ENCODE measurements at places on chromosomes 7 and 10. TPM values are rescaled to one million over a fixed set of nuclear protein-coding genes. Genes with fewer than 3 reads are reported as not detected.

- DNase-seq: no peak
Observed at GRCh38 chr10:15504101-15504840, 133.2 kb upstream of the FAM171A1 start.

OR2A1 gene
- total RNA-seq: not detected

CYP3A4 gene
- total RNA-seq: not detected

GRCh38 chr7:106425017-106425719, 140.4 kb upstream of the NAMPT start:
- DNase-seq: peak; percentile 86

DNA sequence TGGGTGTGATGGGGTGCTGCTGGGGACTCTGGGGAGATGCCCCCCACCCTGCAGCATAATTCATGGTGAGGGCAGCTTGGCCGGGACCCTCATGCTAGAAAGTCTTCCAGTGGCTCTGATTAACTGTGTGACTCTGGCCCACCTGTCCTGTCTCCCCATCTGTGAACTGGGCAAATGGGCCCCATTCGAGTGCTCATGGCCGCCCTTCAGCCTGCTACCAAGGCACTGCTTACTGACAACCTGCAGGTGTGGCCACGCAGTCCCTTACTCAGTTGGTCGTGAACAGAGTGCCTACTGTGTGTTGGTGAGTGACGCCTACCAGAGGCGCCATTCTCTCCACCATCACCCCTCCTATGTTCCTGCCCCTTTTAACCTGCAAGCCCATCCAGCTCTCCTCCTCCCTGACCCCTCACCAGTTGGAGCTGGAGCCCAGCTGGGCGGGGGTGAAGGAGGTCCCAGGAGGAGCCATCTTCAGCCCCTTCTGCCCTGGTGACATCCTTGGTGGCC, 109.4 kb downstream of the ZMIZ1 start:
- DNase-seq: no peak

DNA sequence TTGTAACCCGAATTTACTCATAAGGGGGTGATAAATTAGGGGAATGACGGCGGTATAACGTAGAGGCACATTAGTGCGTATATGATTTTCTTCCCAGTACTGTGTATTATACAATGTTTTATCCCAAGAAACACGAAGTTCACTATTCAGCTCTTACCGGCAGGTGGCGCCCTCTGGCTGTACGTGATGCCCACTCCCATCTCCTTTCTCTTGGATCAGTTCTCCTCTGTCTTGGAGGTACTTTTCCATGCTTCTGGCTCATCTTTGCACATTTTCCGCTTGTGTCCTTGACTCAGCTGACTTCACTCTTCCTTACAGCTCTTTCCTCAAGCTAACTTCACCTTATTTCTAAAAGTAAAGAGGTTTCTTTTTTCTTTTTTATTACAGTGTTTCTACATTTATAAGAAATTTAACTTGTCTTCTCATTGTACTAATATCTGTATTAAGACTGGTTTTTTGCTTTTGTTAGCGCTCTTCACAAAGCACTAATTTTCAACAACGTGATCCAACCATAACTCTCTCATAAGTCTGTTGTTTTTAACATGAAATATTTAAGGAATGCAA, 21.3 kb downstream of the TMEM176B start:
- DNase-seq: peak; percentile 80

- DNase-seq: no peak
Observed at GRCh38 chr7:130112093-130112492, 41.8 kb downstream of the KLHDC10 start.

- DNase-seq: no peak
Observed at GRCh38 chr7:90917539-90917938, 321.4 kb downstream of the CDK14 start.

DNA sequence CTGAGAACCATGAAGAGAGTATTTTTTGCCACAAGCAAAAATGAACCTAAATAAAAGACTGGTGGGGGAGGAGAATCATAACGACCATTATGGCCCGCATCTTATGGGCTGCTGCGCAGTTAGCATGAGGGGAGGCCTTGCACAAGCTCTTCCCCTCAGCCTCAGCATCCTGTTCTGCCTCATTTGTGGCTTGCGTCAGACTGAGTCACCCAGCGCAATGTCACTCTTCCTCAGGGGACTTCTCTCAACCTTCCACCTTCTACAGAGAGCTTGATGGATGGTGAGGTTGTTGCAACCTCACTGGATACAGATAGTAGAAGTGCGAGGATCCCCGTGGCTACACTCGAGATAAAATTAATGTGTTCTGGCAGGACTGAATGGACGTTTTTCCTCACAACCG, 16.8 kb upstream of the GPR15LG start:
- no peak for DNase-seq

CNPY1 gene
- total RNA-seq: not detected

GRCh38 chr10:84329196-84329611, 815 bp downstream of the CCSER2 start:
- peak; percentile 62 for DNase-seq

DNA sequence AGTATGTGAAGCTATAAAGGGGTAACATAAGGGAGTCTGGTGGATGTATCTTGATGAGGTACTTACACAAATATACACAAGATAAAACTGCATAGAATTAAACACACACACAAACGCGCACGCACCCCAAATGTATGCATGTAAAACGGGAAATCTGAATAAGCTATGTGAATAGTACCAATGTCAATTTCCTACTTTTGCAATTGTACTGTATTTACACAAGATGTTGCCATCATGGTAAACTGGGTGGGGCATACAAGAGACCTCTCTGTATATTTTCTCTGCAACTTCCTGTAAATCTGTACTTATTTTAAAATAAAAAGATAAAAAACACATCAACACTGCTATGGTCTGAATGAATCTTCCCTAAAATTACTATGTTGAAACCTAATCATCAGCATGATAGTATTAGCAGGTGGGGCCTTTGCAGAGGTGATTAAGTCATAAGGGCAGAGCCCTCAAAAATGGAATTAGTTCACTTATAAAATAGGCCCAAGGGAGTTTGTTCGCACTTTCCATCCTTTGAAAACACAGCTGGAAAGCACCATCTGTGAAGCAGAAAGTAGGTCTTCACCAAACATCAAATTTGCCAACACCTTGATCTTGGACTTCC, 30.1 kb downstream of the TPK1 start:
- no peak for DNase-seq

DNA sequence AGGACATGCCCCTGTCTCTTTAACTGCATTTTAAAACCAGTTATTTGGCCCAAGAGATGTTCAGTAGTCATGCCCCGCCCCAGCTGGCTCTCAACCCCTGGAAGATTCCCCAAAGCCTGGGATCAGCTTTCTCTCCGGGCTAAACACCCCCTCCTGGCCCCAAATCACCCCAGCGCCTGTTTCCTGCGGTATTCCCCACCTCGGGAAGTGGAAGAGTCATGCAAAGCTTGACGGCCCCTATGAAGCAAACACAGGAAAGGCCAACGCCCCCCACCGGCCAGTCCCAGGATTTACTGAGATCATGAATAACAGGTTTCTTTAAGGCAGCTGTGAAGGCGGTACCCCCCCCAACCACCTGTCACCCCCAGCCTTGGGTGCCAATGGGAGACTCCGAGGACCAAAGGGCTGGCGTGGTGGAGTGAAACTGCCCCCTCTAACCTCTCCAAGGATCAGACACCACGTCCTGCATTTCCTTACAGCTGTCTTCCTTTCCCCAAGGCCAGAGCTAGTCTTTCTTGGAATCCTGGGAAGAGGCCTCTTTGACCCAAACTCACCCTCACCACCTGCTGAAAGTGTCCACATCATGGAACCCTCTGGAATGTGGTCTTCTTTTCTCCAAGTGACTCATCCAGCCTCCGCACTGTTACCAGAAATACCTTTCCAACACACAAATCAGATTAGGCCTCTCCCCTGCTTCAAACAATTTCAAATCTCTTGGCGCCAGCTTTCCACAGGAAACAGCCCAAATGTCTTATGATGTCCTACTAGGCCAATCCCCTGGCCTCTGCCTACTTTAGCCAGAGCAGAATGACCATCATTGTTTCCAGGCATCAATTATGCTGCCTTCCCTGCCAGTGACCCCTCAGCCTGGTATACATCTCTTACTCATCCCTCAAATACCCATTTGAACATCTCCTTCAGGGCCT, 301.5 kb downstream of the ZEB1 start:
- DNase-seq: peak; percentile 36

- DNase-seq: no peak
Observed at GRCh38 chr10:92404612-92405418, 113.8 kb downstream of the MARCHF5 start.

DNA sequence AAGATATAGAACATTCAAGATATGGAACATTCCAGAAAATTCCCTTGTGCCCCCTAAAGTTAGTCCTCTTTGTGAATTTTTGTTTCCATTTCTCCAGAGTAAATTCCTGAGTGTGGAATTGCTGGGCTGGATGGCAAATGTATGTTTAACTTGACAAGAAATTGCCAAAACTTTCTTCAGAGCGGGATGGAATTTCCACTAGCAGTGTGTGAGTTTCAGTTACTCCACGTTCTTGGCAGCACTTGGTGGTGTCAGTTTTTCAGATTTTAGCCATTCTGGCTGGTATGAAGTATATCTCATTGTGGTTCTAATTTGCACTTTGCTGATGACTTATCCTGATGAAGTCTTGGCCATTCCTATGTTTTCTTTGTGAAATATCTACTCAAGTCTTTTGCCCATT, 71.2 kb downstream of the MGMT start:
- no peak for DNase-seq

DNA sequence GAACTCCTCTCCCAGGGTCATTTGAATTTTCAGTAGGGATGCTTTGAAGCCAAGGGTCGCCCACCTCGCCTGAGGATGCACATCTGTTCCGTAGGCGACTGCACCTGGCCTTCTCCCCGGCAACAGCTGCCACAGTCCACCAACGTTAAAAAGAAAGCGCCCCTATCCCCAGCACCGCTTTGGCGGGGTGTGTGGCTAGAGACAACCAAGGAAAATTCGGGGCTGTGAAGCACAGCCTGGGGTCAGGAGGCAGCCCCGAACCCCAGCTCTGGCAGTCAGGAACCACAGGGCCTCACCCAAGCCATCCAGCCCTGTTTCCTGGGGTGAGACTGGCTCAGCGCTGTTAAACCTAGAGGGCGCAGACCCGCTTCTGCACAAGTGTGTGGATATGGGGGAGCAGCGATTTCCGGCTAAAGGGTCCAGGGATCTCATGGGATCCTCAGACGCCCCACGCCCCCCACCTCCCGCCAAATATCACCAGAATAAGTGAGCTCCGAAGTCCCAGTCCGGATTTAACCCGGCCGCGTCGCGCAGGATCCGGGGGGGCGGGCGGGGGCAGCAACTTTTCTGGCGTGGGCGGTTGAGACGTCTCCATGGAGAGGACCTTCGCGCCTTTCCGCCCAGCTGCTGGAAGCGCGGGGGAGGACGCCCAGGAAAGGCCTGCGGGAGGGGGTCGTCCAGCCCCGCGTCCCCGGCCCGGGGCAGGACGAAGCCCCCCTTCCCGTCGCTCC, 822 bp downstream of the ZC3HAV1L start:
- DNase-seq: peak; percentile 40

DNA sequence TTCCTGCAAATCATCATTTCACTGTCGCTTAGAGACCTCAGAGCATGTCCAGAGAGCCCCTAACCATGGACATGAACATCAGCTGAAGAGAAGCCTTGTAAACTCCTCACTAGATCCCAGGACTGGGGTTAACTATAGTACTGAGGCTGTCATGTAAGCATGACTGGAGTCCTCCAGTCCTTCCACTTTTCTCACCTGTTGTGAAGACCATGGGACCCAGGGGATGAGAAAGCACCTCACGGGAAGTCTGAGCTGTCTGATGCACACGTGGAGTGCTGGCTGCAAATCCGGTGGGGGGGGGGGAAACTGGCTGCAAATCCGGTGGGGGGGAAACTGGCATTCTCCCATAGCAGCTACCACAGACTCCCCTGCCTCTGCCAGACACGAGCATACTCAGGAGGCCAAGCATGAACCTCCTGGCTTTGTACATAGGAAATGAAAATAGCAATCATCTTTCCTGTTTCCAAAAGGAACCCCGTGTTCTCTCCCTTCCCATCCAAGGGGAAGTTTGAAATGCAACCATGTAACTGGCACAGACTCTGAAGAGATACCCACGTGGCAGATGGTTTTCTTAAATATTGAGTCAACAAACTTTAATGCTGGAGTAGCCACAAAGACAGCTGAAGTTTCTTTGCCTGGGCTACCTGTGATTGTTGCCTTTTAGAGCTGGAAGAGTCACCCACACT, 261.4 kb downstream of the ZMYND11 start:
- no peak for DNase-seq

GRCh38 chr7:33824911-33825459, 80.4 kb upstream of the BMPER start:
- no peak for DNase-seq

MINDY4 gene
- total RNA-seq: 4.7 TPM

GRCh38 chr7:128688492-128688891, 16.4 kb downstream of the GARIN1A start:
- DNase-seq: no peak

GRCh38 chr10:20686015-20686635, 211.0 kb downstream of the NEBL start:
- DNase-seq: no peak

FZD1 gene
- total RNA-seq: 3.2 TPM

TRPV5 gene
- total RNA-seq: not detected
